ENCODE measurements at places on chromosomes 11 and 22.

DNA sequence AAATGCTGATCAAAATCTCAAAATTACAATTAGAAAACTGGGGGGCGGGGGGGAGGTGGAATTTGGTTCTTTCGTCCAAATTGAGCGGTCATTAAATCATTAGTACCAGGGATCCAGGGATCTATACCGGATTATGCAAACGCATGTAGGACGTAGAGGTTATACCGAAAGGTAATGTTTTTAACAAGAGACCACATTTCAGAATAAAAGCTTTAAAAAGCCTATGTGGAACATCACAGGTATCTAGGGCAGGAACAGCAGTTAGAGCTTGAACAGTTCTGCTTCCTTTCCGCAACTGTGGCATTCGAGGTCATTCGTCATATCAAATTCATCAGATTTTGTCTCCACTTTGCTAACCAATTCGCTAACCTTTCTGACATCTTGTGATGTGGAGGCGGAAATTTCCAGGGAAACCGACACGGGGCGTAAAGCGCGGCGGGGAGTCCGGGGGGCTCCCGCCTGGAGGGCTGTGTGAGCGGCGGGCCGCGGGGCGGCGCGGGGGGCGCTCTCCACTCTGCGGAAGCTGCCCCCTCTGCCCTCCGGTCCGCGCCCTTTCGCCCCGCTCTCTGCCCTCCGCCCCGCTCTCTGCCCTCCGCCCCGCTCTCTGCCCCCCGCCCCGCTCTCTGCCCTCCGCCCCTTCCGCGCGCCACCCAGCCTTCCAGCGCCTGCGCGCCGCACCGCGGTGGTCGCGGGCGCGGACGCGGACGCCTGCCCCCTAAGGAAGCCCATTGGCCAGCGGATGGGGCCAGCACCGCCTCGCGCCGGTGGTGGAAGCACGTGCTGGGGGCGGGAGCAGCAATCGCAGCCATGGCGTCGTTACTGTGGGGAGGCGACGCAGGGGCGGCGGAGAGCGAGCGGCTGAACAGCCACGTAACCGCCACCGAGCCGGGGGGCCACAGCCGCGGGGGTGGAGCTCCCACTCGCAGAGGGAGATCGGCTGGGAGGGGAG, at the start of gene DDX25:
Gene DDX25, plus strand, starts transcription at position 798 of the 949 bp plus-strand sequence. Its CDS starts 10 bp downstream, at position 808.
- DNase-seq = no peak

- DNase-seq = no peak
Measured at GRCh38 chr11:107804971-107805370, 53.6 kb downstream of the SLC35F2 start.

DNA sequence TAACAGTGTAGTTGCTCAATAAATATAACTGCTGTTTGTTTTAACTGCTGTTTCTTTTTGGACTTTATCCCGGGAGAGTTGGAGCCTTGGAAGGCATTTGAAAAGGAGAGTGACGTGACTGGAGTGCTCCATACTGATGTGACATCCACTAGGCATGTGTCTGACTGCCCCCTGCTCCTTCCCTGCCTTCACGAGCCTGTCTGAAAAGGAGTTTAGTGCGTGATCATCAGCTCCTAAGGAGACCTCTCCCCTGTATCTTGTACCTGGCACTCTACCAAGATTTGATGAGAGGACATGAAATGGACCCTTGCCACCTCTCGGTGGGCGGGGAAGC, 22.9 kb downstream of the ZBTB16 start:
- no peak for DNase-seq

DNA sequence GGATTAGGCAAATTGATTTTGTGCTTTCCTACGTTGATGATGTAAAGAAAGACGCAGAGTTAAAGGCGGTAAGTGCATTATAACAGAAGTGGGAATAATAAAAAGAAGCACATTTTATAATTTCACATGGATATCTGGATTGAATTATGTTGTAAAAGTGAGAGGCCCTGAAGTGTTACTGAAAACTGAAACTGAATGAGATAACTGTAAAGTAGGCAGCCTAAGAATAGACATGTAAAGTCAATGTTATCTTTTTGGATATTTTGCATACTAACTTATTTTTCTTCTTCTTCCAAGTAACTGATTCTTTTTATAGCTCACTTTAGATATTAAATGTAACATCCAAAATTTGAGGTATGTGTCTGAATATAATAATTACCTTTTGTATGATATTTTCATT, 28.3 kb downstream of the ANO5 start:
- DNase-seq = no peak

GRCh38 chr11:76806608-76807205, 23.6 kb downstream of the TSKU start:
- DNase-seq = no peak

Data from NCI-H2029 treated with DMSO at 0.1 percent for 48 hours (cell line).